ENCODE measurements at places on chromosomes 6 and 20.

- no peak for DNase-seq
These were observed 527.1 kb downstream of the QKI start for GRCh38 chr6:163941624-163941976.

- DNase-seq: no peak
These were observed 27.2 kb upstream of the CNKSR3 start for GRCh38 chr6:154537511-154538325.

GRCh38 chr6:32906539-32906938 is 34.3 kb downstream of the HLA-DMB start:
- peak; percentile 82 for DNase-seq

DNA sequence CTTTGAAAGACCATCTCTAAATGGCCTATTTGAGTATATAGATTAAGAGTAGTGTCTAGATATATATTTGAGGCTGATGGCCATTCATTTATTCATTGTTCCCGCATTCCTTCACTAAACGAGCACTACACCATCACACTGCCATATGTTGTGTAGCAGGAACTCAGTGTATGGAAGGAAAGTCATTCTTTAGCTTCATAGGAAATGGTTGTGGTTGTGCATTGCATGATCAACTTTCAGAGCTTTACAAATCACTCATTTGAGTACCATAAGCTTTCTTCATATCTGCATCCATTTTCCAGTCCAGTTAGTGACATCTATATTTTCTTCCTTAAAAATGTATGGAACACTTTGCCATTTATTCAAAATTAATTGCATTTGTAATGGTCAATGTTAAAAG is 97.9 kb downstream of the ARID1B start:
- no peak for DNase-seq

GRCh38 chr6:115898246-115898645 is 162.4 kb downstream of the FRK start:
- DNase-seq: peak; percentile 88

- DNase-seq: peak; percentile 41
These were observed 38.8 kb downstream of the SRC start for GRCh38 chr20:37384683-37385174.

DNA sequence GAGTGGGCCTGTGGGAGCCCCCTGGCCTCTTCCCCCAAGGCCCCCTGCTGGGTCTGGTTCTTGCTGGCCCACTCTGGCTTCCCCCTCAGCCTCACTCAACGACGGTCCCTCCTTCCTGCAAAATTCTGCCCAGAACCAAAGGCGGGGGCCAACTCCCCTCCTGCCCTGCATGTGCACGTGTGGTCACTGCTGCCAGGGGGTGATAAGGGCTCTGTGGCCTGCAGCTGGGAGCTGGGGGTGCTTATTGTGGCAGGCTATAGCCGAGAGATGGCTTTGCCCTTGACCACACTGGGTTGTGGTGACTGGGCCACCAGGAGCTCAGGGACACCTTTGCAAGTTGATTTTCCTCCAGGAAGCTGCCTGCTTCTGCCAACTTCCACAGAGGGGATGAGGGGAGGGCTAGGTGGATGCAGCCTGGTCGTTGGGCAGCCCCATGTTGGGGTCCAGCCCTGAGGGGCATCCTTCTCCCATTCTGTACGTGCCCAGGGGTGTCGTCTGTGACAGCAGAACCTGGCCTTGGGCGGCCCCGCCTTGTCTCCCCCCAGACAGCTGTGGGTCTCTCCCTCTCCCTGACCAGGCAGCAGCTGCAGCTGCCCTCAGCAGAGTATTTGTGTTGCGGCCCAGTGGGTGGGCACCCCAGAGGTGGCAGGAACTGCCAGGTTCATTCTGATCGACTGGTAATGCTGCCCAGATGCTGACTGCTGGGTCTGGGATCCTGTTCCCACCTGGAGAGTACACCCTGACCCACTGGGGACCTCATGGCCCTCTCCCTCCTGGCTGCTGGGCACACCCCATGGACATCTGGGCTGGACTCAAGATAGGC is 5.6 kb downstream of the TCEA2 start:
- no peak for DNase-seq

DNA sequence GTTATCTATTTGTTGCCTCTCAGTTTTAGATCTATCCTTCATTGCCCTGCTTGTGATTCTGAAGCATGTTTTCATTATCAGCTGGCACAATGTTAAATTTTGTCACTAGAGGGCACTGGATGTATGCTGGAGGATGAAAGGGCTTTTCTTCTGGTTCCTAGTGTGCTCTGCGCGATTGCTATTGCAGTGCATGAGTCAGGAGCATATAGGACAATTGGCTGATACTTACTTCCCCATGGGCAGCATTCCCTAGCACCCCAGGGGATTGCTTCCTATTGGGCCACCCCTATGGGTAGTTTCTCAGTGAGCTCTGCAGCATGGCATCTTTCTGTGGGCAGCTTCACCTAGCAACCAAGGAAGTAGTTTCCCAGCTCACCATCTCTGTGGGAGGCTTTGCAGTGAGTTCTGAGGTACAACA is 280.3 kb upstream of the SYNCRIP start:
- DNase-seq: peak; percentile 11

DNA sequence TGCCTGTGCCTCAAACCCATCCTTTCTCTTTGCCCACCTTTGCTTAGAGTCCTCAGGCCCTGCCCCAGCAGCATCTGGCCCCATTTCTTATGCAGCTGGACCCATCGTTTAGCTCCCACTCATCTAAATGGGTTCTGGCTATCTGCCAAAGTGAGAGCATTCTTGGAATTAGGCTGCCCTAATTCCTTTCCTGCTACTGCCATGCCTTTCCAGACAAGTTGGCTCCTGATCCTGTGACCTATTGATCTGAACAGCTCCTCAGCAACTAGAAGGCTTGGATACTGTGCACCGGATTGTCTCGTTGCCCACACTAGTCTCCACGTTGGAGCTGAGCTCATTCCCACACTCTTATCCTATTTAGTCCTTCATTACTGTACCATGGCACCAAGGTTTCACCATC is 22.9 kb downstream of the DZANK1 start:
- DNase-seq: peak; percentile 21

DNA sequence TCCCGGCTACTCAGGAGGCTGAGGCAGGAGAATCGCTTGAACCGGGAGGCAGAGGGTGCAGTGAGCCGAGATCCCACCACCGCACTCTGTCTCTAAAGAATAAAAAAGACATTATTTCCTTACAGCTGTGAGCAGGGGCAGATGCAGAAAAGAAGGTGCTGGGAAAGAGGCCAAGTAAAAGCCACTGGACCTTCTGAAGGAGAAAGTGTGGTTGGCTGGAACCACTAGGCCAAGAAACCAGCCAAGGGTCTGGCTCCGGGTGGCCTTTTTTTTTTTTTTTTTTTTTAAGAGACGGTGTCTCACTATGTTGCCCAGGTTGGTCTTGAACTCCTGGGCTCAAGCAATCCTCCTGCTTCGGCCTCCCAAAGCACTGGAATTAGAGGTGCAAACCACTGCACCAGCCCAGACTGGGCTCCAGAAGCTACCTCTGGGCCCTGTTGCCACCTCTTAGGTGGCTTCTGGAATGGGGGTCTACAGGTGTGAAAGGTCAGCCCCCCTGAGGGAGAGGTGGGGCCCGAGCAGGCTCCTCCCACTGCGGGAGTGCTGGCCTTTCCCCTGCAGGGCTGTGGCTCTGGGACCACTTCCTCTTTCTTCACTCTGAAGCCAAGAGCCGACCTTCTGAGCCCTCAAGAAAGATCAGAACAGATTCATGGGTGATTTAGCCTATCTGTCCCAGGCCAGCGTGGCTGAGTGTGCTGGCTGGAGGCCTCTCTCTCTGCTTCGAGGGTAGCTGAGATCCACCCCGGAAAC is at the start of gene FGD2:
Gene FGD2 (plus strand): TSS at position 595 of the 750 bp plus-strand sequence. CDS start 163 bp downstream, outside the sequence.
- no peak for DNase-seq

DNA sequence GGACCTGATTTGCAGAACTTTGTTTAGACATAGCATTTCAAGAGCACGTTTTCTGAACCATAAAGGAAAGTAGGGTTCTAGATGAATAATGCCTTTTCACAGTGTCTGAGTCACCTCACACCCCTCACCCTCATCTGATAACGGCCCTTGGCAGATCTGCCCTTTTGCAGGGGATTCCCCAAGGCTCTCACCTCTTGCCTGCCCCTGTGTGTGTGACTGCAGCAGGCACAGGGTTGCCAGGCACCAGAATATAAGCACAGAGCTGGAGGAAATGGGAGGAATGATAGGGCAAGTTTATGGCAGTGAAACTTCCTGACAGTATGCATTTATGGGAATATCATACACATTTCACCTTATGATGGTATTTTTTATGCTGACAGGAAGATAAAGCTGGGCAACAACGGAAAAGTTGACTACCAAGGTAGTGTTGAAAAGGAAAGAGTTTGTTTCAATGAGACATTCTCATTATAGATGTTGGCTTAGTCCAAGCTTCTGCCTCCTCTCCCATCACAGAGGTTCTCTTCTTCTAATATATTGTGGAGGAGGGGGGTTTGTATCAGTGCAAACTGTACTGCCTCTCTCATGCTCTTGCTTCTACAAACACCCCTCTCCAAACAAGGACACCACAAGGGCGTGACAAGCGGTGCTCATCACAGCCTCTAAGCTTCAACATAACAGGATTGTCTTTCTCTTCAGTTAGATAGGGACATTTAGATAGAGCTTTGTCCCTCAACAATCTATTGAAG is 101.5 kb upstream of the BACH2 start:
- DNase-seq: no peak

DNA sequence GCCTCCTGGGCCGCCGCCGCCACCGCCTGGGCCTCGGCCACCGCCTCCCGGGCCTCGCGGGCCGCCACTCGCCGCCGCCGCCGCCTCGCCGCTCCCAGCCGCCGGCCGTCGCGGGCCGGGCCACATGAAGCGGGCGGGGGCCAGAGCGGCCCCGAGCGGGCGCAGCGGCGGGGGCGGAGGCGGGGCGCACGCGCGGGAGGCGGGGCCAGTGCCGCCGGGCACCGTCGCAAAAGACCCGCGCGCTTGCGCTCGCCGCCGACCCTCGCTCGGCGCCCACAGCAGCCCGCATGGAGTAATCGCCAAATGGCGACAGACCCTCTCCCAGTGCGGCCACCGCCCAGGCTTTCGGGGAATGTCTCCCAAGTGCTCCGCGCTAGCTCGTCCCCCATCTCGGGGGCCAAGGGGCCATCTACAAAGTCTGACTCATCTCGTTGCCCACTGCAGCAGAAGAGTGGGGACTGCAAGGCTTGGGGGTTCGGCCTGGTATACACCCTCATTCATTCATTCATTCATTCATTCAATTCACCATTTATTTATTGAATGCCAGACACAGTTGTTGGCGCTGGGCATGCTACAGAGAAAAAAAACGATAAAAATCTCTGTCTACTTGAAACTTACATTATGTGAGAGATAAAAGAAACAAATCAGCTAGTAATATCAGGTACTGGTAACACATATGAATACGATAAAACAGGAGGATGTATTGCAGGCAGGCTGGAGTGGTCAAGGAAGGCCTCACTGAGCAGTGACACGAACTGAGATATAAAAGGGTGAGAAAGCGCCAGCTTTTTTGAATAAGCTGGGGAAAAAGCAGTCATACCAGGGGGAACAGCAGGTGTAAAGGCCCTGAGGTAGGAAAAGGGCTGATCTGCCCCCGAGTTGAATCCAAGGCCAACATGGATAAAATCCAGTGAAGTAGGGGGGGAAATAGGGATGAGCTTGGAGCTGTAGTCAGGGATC is at the start of gene B4GALT5:
Gene B4GALT5 (minus strand): TSS at position 126 of the 960 bp plus-strand sequence. CDS start 188 bp downstream, outside the sequence.
- peak; percentile 87 for DNase-seq

DNA sequence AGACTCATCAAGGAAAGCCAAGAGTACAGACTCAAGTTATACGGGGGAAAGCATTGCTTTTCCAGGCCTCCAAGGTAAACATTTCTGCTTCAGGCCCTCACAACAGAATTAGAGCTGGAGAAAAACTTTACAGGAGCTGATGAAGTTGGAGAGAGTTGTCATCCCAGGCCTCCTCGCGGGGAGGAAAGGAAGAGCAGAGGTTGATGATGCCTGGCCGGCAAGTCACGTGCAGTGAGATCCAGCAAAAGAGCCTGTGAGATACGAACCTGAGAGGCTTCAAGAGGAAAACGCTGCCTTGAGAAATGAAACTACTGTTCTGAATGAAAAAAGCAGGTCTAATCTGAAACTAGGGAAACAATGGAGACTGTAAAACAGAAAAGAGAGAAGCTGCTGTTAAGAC is 122.9 kb downstream of the FAM120B start:
- DNase-seq: peak; percentile 35

DNA sequence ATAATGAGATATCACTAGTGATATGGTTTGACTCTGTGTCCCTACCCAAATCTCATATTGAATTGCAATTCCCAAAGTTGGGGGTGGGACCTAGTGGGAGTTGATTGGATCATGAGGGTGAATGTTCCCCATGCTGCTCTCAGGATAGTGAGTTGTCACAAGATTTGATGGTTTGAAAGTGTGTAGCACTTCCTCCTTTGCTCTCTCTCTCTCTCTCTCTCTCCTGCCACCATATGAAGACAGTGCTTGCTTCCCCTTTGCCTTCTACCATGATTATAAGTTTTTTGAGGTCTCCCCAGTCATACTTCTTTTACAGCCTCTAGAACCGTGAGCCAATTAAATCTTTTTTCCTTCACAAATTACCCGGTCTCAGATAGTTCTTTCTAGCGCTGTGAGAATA is 1002.0 kb upstream of the ADGRB3 start:
- DNase-seq: no peak

GRCh38 chr20:53944796-53945195 is 125.6 kb downstream of the BCAS1 start:
- no peak for DNase-seq

DNA sequence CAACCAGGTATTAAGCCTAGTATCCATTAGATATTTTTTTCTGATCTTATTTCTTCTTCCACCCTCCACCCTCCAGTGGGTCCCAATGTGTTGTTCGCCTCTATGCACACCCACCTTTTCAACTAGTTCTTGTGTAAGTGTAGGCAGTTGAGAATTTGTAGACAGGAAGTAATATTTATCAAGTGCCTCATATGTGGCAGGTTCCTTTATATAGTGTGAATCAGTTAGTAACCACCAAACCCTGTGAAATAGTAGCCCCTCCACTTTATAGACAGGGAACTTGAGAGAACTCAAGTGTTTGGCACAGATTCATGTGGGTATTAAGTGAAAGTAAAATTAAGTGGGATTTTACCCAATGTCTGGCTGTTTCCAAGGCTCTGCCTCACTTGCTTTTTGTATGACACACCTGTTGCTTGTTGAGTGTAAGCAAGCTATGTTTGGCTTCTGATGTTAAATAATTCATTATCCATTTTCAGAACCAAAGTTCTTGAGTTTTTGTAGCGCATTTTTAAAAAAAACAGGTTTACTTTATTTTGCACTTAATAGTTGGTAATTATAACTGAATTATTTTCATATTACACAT is 24.8 kb downstream of the AFDN start:
- no peak for DNase-seq
